ENCODE measurements at places on chromosomes 2 and 18.
A peak's percentile ranks its signal among the peaks of the same experiment; 100 is the strongest.

GRCh38 chr2:180001726-180002125 is 5.4 kb downstream of the CWC22 start:
- no peak for DNase-seq

DNA sequence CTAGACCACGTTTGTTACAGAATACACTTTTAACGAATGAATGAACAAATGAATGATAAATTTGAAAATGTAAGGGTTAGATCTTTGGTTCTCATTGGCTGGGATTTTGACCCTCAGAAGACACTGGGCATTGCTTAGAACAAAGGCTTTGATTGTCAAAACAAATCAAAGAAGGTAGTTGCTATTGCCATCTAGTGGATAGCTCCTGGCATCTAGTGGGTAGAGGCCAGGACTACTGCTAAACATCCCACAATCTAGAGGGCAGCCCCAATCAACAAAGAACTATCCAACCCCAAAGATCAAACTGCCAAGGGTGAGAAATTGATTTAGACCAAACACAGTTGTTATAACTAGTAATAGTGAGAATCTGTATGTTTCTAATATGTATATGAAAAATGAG is 552.3 kb downstream of the KCNJ3 start:
- DNase-seq, result no peak

DNA sequence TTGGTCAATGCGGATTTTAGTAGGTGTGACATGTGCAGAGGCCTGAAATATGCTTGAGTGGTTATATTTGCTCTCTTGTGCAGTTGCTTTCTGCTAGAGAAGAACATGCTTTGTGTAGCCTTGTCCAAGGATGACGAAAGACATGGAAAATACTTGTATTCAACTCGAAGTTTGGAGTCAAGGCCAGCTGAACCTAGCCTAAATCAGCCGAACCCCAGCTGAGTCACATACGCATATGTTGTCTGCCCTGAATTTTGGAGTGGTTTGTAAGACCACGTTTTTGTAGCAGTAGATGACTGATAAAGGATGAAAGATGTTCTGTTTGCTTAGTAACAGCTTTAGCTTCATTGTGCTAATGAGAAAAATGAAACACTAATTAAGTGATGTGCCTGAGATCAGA is 22.5 kb upstream of the SPAG16 start:
- no peak for DNase-seq

DNA sequence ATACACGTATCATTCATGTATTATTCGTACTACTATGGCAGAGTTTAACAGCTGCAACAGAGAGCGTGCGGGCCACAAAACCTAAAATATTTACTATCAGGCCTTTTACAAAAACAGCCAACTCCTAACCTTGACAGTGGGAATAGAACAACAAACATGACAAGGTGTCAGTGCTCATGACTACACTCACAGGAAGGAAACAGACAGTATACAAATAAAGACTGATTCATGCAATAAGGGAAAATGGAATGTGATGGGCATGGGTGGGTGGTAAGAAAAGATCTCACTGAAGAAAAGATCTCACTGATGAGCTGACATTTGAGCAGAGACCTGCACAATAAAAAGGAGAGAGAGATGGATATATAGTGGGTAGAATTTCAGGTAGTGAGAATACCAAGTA is 347.8 kb downstream of the ALK start:
- DNase-seq, result no peak

- DNase-seq, result no peak
Measured at GRCh38 chr2:27216416-27217137, 592 bp upstream of the CAD start.

DNA sequence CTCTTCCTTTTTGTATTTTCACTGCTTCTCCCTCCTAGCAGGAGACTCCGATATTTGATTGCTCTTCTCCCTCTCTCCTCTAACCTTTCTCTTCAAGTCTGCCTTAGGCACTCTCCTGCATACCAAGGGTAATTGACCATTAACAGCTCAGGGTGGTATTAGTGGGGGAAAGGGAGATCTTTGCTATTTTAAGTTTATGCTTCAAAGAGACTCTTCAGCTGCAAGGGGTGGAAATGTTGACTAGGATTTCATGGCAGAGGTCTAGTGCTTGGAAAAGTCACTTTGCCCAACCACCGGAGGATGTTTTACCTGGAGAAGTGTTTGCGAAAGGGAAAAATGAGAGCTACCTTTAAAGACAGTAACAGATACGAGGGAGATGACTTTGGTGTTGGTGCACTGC is 453.7 kb downstream of the SLC4A3 start:
- no peak for DNase-seq

DNA sequence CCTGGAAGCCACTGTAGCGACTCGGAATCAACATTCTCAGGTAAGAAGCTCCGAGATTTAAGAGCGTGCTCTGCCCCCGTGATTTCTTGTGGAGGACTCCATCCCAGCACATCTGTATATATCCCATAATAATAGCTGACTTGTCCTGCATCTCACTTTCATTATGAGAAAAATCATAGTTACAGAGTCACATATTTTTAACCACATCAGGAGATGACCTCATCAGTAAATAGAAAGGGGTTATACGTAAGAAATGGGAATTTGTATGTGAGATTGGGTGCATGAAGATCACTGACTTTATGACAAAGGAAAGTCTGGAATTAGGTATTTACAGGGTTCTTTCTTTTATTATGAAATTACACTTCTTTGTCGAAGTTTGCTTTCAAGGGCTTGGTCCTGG is 16.4 kb upstream of the TMEM18 start:
- no peak for DNase-seq

GRCh38 chr2:182610231-182610630 is 105.8 kb upstream of the DNAJC10 start:
- no peak for DNase-seq

DNA sequence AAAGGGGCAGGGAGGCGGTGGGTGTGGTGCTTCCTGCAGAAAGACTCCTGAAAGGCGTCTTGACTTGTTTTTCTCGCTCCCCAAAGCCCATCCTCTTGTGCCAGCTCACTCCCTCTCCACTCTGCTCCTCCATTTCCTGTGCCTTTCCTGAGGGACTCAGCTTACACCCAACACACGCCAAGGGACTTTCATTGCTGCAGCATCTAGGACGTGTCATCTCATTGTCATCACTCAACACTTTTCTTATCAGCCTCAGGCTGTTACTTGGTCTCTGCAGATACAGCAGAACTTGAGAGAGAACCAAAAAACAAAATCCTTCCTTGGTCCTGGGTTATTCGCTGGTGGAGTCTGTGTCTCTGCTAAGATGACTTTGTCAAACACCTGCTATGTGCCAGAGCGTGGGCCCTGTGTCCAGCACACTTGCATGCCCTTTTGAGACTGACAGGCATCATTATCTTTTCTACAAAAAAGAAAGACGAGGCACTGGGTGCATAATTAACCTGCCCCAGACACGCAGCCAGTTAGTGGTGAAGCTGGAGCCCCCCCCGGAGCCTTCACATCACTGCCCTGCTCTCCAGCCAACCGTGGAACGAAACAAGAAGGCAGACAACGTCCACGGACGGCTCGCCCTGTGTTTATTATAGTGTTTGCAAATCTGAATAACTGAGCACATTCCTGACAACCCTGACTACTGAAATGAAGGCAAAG is 261.7 kb upstream of the HDAC4 start:
- DNase-seq, result no peak

DNA sequence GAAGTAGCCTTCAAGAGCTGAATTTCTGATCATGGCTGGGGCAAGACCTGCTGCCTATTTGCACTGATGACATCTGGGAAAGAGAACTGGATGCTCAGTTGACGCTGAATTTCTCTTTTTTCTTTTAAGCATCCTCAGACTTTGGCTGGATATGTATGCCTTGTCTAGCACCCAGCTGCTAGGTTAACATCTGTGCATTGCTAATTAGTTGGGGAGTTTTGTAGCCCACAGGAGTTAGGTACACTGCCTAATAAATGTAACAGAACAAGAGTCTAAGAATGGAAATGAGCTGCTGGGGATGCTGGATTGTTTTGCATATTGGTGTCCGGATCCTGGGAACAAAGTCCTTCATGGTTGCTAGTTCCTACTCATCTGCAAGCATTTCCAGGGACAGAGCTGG is 40.9 kb upstream of the STPG4 start:
- no peak for DNase-seq

- no peak for DNase-seq
Measured at GRCh38 chr2:39781697-39782096, 2.6 kb upstream of the THUMPD2 start.

DNA sequence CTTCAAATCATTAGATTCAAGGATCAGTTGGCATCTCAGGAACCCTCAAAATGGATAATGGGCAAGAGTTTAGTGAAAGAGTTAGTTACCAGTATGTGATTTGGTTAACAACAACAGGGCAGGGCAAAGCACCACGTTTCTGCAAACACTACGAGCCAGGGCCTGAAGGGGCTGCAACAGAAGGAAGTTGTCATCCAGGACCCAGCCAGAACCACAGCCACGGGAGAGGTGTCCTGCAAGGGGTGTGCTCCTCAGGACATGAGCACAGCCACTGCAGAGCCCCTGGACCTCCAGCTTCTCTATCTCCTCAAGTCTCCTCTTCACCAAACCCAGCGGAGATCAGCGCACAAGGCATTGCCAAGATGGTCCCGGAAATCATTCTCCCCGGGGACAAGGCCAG is 173.3 kb upstream of the PIEZO2 start:
- no peak for DNase-seq

GRCh38 chr2:128271911-128272600 is 46.6 kb downstream of the HS6ST1 start:
- DNase-seq, result no peak

GRCh38 chr2:101205521-101206479 is 46.9 kb upstream of the CNOT11 start:
- peak; percentile 21 for DNase-seq

DNA sequence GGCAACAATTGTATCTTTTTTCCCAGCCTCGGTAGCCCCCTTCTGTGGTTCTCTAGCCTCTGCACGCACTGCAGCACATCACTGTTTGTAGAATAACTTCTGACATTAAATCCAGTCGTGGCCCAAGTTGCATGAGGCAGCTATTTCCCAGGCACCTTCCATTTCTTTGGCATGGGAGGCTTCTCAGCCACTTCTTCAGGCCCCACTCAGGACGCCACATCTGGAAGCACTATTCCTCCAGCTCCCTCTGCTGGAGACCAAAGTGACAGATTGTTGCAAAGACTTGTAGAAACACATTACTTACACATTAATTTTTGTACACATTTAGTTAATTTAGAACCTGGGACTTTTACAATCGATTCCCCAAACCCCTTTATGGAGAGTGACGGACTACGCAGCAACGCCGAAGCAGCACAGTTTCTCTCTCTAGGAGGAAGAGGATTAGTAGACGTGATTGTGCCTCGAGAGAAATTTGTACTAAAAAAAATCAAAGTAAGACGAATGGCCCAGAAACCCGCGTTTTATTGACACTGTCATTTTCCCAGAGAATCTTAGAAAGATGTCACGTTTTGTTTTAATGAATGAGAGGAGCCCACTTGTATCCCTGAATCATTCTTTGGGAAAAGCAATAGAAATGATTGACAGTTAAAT is 57.8 kb upstream of the RGPD5 start:
- DNase-seq, result no peak

DNA sequence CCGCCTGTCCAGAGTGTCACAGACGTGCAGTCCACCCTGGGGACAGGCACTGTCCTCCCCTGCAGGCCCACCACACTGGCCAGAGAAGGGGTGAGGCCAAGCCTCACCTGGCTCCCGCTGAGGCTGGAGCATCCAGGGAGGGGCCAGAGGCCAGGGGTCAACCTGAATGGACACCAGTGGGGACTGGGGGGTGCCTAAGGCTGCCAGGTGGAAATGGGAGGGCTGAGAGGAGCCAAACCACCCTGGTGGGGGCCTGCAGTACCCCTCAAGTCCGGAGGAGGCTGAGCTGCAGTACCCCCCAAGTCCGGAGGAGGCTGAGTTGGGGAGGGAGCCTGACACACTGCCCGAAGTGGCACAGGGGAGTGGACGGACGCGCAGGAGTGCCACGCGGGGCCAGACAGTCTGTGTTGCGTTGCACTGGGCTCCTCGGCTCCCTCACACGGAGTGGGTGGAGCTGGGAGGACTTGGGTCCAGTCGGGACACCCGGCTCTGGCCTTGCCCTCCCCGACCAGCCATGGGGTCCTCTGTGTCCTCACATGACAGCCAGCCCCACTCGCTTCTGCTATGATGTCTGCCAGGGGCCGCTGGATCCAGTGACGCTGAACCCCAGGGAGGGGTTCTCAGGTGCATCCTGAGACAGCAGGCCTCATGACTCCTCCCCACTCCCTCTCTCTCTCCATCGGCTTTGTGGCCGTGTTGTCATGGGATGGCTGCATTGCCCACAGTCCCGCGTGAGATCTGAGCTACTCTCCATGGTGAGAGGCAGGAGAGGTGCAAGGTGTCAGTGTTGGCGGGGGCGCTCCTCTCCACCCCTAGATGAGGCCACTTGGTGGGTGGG is 22.3 kb upstream of the GPC1 start:
- DNase-seq, result no peak

GRCh38 chr18:1585881-1586488 is 681.3 kb downstream of the ADCYAP1 start:
- DNase-seq, result peak; percentile 3

DNA sequence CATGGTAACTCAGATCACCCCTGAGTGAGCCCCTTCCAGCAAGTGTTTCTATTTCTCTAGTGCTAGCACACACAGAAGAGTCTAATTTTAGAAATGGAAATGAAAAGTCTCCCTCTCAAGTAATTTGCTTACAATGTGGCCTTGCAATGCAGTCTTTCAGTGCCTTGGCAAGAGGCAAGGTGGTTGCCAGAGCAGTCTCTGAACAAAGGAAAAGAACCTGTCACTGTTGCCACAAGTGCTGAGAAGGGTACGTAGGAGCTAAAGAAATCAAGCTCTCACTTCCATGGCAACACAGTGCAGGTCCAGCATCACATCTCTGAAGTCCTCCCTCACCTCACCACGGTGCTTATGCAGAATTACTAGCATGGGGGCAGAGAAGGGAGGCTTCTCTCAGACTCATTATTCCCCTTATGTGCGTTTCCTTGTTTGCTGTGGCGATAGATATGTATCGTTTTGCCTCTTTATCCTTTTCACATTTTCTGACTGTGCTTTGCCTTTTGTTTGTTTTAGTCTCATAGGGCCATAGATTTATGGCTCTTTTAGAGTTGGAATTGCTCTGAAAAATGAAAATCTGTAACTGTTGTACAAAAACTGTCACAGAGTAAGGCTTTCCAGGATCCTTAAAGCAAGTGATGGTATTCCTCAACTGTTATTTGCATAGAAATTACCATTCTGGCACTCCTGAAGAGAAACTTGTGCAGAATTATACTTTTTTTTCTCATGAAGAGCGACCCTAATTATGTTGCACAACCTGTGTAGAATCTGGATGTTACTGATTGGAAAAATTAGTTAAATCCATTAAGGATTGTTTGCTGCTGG is 164.8 kb downstream of the CCDC85A start:
- no peak for DNase-seq

- no peak for DNase-seq
Measured at GRCh38 chr2:113240150-113240914, 38.4 kb downstream of the PAX8 start.

- DNase-seq, result no peak
Measured at GRCh38 chr2:159140070-159140769, 146.3 kb downstream of the WDSUB1 start.

GRCh38 chr2:96879545-96880040 is 9.7 kb upstream of the SEMA4C start:
- no peak for DNase-seq

- no peak for DNase-seq
Measured at GRCh38 chr18:12028674-12029073, 47.4 kb downstream of the IMPA2 start.

Data from germinal center (tissue), 1 donor.